Fibroblast of upper back skin (primary cell): ENCODE measurements at places on chromosomes 2 and 18.

DNA sequence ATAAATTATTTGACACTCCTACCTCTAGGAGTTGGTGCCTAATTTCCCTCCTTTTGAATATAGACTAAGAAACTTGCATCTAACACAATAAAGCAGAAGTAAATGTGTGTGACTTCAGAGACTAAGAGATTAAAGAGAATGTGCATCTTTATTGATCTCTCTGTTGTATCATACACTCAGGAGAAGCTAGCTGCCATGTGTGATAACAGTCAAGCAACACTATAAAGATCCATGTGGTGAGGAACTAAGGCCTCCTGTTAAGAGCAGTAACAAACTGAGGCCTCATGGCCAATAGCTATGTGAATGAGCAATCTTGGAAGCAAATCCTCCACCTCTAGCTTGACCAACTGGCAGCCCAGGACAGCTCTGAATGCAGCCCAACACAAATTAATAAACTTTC, 3.4 kb downstream of the FANCL start:
- DNase-seq: no peak

DNA sequence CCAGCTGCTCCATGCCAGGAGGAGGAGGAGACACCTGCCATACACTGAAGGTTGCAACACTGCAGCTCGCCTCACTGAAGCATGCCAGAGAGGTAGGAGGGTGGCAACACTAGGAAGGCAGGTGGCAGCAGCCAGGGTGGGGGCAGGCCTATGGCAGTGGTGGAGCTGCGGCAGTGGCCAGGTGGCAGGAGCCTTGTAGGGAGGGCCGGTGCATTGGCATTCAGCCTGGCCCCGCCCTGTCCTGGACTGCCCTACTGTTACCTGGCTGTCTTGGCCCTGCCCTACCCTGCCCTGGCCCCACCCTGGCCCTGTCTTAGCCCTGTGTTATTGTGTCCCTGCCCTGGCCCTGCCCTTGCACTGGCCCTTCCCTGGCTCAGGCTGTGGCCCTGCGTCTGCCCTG, 7.4 kb upstream of the ANKRD62 start:
- DNase-seq: no peak

DNA sequence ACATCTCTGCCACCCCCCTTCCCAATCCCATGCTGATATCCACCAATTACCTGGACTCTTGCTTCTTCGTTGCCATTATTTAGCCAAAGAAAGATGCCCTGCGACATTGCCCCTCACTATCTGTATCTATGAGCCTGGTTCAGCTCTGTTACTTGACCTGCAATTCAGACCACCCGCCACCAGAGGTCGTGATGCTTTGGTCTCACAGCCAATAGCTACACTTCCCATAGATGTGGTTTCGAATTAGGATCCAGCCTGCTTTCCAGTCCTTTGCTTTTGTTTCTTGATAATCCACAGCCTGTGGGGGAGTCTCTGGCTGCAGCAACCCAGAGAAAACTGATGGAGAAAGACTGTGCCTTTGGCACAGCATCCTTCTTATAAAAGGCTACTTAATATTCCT, 239.4 kb downstream of the KLHL29 start:
- DNase-seq: no peak

DNA sequence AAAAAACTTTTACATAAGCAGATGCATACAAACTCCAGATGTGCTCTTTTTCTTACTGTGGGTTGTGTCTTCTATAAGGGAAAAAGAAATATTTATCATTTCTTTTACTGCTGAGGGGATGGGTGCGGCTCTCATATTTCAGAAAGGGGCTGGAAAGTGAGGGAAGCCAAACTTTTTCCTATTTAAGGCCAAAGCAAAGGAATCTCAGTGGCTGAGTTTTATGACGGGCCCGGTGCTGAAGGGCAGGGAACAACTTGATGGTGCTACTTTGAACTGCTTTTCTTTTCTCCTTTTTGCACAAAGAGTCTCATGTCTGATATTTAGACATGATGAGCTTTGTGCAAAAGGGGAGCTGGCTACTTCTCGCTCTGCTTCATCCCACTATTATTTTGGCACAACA, at the start of gene COL3A1:
COL3A1 (plus strand) TSS at position 210 of the 400 bp plus-strand sequence; CDS start at position 327, 117 bp downstream.
- peak; percentile 94 for DNase-seq

DNA sequence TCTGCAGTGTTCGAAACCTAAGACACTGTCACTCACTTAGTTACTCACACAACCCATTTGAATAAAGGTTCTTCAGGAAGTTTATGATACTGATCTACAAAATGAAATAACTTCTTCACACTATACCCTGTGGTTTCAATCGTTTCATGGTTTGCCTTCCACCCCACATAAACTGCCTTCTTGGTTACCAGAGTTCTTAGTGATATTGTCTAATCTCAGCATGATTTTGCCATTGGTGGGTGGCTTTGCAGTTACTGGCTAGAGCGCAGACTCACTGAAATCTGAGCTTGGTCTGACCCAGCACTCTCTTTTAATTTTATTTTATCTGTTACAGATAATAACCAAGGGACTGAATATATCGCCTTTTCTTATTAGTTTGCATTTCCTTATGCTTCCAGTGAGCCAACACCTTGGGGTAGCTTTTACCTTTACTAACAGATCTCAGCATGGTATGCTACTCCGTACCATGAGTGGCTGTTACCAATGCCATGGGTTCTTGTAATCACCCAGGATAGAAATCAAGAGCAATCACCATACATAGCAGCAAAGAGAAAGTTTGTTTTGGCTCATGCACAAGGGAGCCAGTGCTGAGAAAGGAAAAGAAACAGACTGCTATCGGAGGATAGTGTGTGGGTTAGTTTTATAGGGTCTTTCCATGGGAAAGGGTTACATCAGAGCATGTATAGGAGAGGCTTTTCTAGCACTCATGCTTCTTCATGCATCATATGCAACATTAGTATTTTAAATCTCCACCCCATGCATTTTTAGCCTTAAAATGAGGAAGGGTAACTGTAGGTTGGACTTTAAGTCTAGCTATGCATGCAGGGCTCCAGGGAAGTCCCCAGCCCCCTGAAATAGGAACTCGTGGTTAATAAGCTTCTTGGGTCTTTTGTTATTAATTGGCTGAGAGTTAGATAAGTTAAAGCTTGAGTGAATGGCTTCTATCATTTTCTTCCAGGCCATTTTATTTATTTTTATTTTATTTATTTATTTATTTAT, 33.3 kb downstream of the ANXA4 start:
- no peak for DNase-seq

- no peak for DNase-seq
These were observed 65.3 kb downstream of the OLA1 start for GRCh38 chr2:174183076-174183475.

DNA sequence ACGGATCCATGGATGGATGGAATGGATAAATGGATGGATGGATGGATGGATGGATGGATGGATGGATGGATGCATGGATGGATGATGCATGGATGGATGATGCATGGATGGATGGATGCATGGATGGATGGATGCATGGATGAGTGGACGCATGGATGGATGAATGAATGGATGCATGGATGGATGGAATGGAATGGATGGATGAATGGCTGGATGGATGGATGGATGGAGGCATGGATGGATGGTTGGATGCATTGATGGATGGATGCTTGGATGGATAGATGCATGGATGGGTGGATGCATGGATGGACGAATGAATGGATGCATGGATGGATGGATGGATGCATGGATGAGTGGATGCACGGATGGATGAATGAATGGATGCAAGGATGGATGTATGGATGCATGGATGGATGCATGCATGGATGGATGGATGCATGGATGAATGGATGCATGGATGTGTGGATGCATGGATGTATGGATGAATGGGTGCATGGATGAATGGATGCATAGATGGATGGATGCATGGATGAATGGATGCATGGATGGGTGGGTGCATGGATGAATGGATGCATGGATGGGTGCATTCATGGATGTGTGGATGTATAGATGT, 209.2 kb downstream of the ALPK2 start:
- DNase-seq: no peak

GRCh38 chr2:219553168-219553417, 9.3 kb downstream of the TMEM198 start:
- DNase-seq: no peak
